ENCODE measurements at places on chromosomes 13 and 19.

GRCh38 chr13:107124129-107124718 is 556.3 kb upstream of the ARGLU1 start:
- DNase-seq: peak; percentile 37

- no peak for DNase-seq
Observed at GRCh38 chr19:15863272-15863671, 34.6 kb downstream of the CYP4F2 start.

DNA sequence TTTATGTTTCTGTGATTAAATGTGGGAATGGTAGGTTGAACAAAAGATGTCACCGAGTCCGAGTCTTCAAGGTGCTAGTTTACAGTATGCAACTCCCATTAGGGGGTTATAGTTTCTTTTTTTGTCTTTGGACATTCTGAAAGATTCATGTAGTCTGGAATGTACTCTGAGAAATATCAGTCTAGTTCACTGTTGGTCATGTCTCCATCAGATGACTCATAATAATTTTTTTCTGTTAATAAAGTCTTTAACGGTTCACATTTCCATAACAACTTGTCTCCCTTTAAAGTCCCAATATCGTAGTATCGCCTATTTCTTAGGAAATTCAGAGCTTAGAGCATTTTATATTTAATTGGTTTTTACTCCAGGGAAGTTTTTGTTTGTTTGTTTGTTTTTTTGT is 13.5 kb upstream of the ESD start:
- no peak for DNase-seq

- DNase-seq: no peak
Observed at GRCh38 chr19:33812388-33813330, 16.0 kb downstream of the KCTD15 start.

DNA sequence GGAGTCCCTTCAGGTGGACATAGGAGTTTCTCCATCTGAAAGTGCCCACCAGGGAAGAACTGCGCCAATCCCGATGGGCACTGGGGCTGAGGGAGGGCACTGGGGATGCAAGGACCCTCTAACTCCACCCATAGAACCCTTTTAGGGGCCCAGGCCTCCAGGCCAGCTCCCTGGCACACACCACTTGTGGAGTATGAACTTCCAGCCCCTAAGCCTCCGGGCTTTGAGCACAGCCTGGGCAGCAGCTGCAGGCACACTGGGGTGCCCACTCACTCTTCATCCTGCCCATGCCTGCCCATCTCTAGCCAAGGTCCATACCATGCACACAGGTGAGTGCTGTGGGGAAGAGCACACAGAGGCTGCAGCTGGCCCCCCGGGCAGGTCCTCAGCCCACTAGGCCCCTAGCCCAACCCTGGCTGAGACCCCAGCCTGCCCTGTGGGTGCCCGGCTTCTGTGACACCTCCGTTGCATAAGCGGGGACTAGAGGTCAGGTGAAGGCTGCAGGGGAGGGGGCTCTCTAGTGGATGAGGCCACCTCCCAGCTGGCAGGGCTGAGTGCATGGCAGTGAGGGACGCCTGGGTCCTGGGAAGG is 14.6 kb upstream of the SLC7A10 start:
- no peak for DNase-seq

DNA sequence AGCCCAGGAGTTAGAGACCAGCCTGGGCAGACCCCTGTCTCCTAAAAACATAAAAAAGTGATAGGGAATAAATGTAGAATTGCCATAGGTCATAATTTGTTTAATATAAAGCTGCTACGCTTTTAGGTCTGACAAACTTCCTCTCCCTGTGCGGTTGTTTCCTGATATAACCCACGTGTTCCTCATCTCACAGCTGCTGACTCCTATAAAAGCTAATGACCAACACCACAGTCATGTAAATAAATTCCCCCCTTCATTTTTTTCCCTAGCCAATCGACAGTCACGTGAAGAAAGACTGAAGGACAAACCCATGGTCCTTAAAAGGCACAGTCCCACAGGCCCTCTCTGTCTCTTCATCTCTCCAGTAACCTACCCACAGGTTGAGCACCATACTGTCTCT is 27.5 kb downstream of the ZNF266 start:
- no peak for DNase-seq

- DNase-seq: no peak
Observed at GRCh38 chr13:42168496-42168895, 103.5 kb upstream of the AKAP11 start.

DNA sequence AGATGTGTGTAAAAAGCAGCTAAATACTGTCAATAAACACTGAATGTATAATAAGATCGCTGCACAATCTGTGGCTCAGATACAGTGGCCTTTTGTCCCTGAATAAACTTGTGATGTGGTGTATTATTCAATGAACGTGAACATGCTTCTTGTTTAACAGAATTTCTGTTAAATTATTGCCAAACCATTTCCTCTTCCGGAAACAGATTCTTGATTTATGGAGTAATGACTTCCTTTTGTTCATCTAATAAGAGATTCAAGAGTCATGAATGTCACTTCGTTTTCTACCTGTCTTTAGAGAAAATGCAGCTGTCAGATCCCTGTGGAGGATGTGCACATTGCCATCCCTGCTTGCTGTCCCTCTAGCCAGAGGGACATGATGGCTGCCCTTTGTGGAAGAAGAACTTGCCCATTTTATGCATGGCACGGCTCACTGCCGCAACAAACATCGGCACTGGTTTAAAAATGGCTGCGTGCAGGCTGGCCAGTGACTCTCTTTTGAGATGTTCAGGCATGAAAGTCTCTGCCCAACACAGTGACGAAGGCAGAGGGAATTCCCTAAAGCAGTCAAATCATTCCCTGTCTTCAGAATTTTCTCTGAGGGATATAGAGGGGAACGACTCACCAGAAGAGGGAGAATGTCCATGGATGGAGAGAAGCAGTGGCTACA is 3.1 kb upstream of the TNFSF13B start:
- DNase-seq: no peak

- DNase-seq: no peak
Observed at GRCh38 chr19:55355213-55355821, 798 bp upstream of the COX6B2 start.

DNA sequence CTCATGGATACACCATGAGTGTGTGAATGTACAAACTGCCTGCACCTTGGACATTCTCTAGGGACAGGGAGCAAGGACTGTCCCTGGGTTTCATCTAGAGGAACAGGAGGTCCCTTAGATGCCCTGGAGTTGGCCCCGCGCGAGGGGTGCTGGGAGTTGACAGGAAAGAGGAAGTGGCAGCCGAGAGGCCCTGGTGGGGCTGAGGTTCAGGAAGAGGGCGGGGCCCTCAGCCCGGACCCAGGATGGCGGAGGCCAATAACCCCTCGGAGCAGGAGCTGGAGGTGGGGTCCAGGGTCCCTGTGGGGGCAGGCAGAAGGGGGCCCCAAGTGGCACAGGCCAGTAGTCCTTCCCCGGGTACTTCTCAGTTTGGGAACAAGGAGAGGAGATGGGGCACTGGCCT is 6.9 kb downstream of the PKN1 start:
- no peak for DNase-seq

- no peak for DNase-seq
Observed at GRCh38 chr13:34803756-34804155, 138.3 kb upstream of the NBEA start.

- no peak for DNase-seq
Observed at GRCh38 chr19:30557212-30557611, 185.0 kb downstream of the ZNF536 start.

- no peak for DNase-seq
Observed at GRCh38 chr19:19039901-19040300, 6.5 kb downstream of the ARMC6 start.

DNA sequence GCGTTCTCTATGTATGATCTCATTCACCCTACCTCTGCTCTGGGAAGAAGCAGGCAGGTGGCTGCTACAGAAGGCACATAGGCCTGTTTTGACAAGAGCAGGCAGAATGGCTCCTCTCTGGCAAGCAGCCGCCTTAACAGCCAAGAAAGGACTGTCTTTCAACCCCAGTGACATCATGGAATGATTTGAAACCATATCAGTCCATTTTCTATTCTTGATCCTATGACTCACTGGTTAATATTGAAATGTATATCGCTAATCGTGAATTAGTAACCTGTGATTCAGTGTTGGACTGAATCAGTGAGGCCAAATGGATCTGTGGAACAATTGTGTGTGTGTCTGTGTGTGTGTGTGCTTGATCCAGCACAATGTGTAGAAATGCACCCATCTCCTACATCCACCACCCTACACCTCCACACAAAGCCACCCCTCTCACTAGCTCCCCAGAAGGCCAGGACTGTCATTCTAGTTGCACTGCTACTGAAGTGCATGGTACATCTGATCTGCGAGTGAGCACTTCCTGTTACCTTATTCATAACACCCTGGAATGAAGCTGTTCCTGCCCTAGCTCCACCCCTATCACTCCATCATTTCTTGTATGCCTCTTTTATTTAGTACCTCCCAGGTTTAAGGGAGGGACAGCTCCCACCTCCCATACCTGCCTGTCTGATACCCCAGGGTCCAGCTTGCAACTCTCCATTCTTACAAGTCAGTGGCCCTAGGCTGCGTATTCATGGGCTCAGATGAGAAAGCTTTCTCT is 460.0 kb downstream of the FOXO1 start:
- no peak for DNase-seq

GRCh38 chr19:7408251-7408650 is 59.5 kb downstream of the ARHGEF18 start:
- DNase-seq: no peak

- no peak for DNase-seq
Observed at GRCh38 chr13:25699056-25699455, 327.3 kb downstream of the ATP8A2 start.

- no peak for DNase-seq
Observed at GRCh38 chr19:39078436-39079200, 5.5 kb upstream of the ACP7 start.

DNA sequence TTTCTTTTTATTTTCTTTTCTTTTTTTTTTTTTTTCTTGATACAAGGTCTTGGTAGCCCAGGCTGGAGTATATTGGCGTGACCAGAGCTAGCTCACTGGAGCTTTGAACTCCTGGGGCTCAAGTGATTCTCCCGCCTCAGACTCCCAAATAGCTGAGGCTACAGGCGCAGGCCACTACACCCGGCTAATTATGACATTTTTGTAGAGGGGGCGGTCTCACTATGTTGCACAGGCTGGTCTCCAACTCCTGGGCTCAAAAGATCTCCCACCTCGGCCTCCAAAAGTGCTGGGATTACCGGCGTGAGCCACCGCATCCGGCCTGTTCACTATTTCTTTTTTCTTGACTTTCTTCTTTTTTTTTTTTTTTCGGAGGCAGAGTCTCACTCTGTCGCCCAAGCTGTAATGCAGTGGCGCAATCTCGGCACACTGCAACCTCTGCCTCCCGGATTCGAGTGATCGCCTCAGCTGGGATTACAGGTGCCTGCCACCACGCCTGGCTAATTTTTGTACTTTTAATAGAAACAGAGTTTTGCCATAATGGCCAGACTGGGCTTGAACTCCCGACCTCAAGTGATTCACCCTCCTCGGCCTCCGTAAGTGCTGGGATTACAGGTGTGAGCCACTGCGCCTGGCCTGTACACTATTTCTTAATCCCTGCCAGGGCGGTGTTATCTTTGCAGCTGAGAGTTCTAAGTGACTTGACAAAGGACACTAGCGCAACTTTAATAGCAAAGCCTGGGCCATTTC is 37.1 kb upstream of the LSM14A start:
- no peak for DNase-seq

DNA sequence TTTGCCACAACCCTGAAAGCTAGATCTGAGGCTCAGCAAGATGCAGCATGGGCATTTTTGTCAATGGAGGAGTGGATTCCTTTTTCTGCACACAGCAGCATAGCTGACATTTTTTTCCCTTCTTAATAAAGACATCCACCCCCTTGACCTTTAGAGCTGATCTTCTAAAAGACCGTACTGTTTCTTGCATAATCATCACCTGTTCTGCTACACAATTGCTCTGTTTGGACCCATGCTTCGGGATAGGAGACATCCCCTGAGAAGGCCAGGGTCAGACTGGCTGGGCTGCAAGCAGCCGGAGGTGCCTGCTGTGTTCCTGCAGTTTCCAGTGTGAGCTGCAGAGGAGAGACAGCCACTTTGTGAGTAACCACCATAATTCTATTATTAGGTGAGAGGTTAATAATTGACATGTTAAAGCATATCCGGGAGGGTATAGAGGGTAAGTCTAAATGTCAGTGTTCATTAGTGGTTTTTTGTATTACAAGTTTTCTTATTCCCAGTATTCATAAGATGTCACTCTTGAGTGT is 108.5 kb upstream of the C1QTNF9B start:
- DNase-seq: no peak

DNA sequence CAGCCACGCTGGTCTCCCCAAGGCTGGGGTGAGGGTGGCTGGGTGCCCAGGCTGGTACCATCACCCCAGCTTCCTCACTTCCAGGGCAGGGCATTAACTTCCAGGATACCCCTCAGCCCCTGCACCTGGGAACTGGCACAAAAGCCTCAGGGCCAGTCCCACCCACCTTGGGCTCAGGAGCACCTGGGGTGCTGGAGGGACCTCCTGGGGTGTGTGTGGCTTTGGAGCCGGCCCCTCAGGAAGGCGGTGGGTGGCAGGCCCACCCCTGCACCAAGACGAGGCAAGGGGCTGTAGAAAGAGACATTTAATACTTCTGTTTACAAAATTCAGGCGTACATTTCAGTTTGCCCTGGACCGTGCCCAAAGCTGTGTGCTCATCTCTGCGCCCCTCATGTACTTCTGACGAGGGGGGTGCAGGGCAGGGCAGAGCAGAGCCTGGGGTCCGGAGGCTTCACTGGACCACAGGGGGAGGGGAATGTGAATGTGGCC is 16.8 kb downstream of the MPND start:
- DNase-seq: no peak

DNA sequence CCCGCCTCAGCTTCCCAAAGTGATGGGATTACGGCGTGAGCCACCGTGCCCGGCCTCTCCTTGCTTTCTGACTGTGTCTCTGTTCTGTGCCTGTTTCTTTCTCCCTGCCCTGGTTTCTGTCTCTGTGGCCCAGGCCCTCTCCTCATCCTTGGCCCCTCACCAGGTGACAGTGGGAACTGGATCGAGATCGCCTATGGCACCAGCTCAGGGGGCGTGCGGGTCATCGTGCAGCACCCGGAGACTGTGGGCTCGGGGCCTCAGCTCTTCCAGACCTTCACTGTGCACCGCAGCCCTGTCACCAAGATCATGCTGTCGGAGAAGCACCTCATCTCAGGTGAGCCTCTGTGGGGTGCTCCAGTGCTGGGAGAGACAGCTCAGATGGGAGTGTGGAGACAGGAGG is 9.9 kb downstream of the SHKBP1 start:
- no peak for DNase-seq

GRCh38 chr13:81872581-81872980 is 1531.7 kb upstream of the SPRY2 start:
- peak; percentile 8 for DNase-seq

GRCh38 chr13:109163037-109163379 is 533.6 kb downstream of the MYO16 start:
- no peak for DNase-seq

DNA sequence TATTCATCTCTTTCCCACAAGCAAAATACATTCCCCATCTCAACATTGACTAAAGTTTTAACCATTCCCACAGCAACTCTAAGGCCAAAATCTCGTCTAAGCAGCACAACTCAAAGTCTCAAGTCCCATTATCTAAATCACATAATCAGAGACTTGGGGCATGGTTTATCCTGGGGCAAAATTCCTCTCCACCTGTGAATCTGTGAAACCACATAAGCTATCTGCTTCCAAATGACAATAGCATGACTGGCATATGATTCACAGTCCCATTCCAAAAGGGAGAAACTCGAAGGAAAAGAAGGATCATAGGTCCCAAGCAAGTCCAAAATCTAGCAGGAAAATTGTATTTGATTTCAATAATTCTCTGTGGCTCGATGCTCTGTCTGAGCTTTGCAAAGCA is 73.0 kb downstream of the ANKRD10 start:
- DNase-seq: no peak
